ENCODE measurements at places on chromosomes 6 and 20. TPM values are rescaled to one million over a fixed set of nuclear protein-coding genes. Genes with fewer than 3 reads are reported as not detected.

The UNC93A gene
- total RNA-seq, result 0.83 TPM

DNA sequence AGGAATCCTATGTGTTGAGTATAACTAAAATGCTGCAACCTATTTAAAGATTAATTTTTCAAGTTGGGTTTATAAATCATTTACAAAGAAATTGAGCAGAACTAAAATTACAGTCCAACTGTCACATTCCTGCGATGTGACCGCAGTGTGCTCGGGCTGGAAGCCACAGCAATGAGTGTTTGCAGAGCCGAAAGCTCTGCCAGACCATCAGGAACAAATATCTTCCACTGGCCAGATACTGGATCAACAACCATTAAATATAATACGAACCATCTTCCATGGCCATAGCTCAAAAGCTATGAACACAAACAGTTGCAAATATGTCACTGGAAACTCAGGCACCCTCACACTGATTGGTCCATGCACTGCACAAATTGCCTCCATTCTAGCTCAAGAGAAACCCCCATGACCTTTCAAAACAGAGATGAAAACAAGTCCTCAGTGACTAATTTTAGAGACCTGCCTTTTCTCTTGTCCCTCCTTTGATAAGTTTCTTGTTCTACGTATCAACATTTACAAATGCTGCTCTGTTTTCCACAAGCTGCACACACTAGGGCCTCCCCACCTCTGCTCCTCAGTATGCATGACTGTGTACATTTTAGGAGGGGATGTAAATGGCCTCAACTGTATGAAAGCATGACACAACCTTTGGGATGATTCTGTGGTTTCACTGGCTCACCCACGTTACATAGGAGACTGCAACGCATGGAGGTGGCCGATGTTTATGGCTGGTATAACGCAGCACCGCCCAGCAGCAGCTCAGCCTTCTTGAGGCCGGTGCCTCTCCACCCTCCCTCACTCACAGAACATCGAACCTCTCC is 171.7 kb downstream of the WDR27 start:
- no peak for DNase-seq
- no peaks in the 10 kb centered on the region for H3K36me3 ChIP-seq
- H3K4me3 ChIP-seq, result no peak overlapping the region
- H3K4me1 ChIP-seq, result peaks cover 13% of the 10 kb centered on the region

The TCF15 gene
- not detected for total RNA-seq

The SLC23A2 gene
- total RNA-seq, result 9.7 TPM

The RSPO4 gene
- 0.19 TPM for total RNA-seq

DNA sequence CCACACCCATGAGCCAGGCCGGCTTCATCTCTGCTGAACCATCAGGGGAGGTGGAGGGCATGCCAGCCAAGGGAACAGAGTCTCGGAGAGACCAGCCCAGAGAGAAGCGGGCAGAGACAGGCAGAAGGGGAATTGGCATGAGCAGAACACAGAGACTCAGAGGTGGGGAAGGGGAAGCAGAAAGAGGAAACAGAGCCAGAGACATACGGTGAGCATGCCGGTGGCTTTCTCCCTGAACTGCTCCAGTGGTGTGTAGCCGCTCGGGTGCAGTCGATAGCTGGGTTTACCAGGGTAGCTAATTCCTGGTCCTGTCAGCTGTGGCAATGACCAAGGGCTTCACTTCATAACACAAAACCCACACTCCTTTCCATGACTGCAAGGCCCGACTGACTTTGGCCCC is 83.6 kb upstream of the CCDC167 start:
- no peaks in the 10 kb centered on the region for H3K4me1 ChIP-seq
- H3K4me3 ChIP-seq, result no peak overlapping the region
- no peak overlapping the region for H3K27ac ChIP-seq
- no peaks in the 10 kb centered on the region for H3K27me3 ChIP-seq
- H3K36me3 ChIP-seq, result no peaks in the 10 kb centered on the region
- no peak for DNase-seq
